Melanocyte of skin (primary cell): ENCODE measurements at places on chromosomes 16 and 17. TPM values are rescaled to one million over a fixed set of nuclear protein-coding genes. Genes with fewer than 3 reads are reported as not detected.

Gene ZP2
- not detected in 2 replicates for total RNA-seq

Gene FAM83G
- 3.2 and 4.0 TPM in 2 replicates for total RNA-seq

Gene KRT28
- total RNA-seq: not detected in 2 replicates

Gene CNTNAP4
- not detected in 2 replicates for total RNA-seq

Gene TP53TG3
- 0.62 TPM in 1 of 2 replicates, not detected in the other for total RNA-seq

Gene WWP2
- total RNA-seq: 32.0 and 46.5 TPM in 2 replicates

Gene MFAP4
- not detected in 2 replicates for total RNA-seq

Gene SEC14L5
- total RNA-seq: under 0.01 and 0.34 TPM in 2 replicates

Gene FOXC2
- not detected in 2 replicates for total RNA-seq

Gene ATF7IP2
- 3.1 and 37.4 TPM in 2 replicates for total RNA-seq

Gene KRTAP1-5
- not detected in 2 replicates for total RNA-seq

Gene CHST5
- total RNA-seq: 0.34 TPM in 1 of 2 replicates, not detected in the other

Gene C1QTNF1
- total RNA-seq: 11.4 and 14.3 TPM in 2 replicates

Gene RNF112
- total RNA-seq: not detected in 2 replicates

Gene CX3CL1
- total RNA-seq: 3.3 and 4.0 TPM in 2 replicates

Gene MRPL10
- 33.0 and 37.3 TPM in 2 replicates for total RNA-seq

Gene ASGR2
- not detected in 2 replicates for total RNA-seq

Gene TMEM235
- total RNA-seq: not detected in 2 replicates

Gene TBC1D3E
- 0.73 TPM in 1 of 2 replicates, not detected in the other for total RNA-seq

Gene RHOT1
- 38.9 and 57.4 TPM in 2 replicates for total RNA-seq

Gene CMTM2
- not detected in 2 replicates for total RNA-seq

Gene ABCC11
- total RNA-seq: 0.31 TPM in 1 of 2 replicates, not detected in the other

Gene SMARCD2
- total RNA-seq: 97.4 and 97.7 TPM in 2 replicates

Gene APOH
- not detected in 2 replicates for total RNA-seq

Gene MYOCD
- not detected in 2 replicates for total RNA-seq

Gene RCVRN
- total RNA-seq: 0.46 TPM in 1 of 2 replicates, not detected in the other

Gene CCL1
- not detected in 2 replicates for total RNA-seq

Gene SLC35G6
- total RNA-seq: not detected in 2 replicates

Gene NME1
- 72.3 and 105 TPM in 2 replicates for total RNA-seq

Gene PPP1R1B
- total RNA-seq: not detected in 2 replicates

Gene CA5A
- total RNA-seq: not detected in 2 replicates

Gene SLC25A11
- total RNA-seq: 92.9 and 94.9 TPM in 2 replicates

Gene KRT9
- not detected in 2 replicates for total RNA-seq
